ENCODE measurements at places on chromosomes 12 and 14.

DNA sequence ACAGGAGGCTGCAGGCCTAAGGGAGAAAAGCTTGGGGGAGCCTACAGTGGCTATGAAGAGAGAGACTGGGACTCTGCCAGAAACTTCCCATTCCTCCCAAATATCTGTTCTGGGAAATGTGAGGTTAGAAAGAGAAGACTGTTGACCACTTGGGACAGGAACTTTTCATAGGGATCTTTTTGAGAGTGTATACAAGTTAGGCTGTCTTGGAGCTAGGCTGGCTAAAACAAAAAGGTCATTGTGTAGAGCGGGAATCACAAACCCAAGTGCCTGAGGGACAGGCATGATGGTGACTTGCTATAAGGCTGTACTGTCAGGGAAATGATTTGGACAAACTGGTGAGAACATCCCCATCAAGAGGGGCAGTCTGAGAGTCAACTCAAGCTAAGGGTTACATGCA lies 175.1 kb downstream of the GRIP1 start:
- no peak for DNase-seq

DNA sequence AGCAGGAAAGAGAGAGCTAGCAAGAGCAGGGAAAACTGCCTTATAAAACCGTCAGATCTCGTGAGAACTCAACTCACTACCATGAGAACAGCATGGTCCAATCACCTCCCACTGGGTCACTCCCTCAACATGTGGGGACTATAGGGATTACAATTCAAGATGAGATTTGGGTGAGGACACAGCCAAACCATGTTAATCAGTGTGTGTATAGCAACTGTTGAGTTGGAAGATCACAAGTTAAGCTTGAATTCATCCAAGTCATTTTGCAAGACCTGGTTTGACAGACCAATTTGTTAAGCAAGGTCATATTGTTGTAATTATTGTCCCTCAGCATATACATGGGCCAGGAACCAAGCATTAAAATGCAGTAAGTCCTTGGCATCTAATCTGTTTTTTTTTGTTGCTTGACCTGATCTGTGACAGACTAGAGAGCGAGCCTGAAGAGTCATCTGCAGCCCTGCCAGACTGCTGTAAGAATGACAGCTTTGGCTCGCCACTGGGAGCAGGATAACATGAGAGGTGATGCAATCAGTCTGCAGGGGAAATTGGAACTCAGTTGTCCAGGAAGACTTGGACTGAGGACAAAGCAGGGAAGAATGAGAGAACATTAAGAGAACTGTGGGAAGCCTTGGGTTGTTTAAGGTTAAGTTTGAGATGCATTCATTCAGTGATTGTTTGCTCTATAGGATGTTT lies 297.6 kb upstream of the SEL1L start:
- no peak for DNase-seq

- no peak for DNase-seq
Observed at GRCh38 chr14:73784181-73784987, 67.2 kb upstream of the PTGR2 start.

DNA sequence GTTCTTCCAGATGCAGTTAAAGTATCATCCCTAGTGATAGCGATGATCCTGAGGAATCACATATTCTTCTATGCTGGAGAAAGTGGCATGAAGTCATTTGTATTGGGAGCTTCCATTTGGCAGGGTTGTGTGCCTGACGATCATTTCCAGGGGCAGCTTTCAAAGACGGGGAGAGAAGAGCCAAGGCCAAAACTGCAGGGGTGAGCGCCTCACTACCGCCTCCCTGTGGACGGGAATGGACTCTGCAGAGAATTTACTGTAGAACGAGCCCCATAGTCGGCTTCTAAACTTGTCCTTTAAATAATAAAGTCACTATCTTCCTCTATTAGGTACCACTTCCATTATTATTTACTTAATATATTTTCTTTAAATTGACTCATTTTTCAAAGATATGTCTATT lies 555.9 kb upstream of the TMEM132C start:
- no peak for DNase-seq

DNA sequence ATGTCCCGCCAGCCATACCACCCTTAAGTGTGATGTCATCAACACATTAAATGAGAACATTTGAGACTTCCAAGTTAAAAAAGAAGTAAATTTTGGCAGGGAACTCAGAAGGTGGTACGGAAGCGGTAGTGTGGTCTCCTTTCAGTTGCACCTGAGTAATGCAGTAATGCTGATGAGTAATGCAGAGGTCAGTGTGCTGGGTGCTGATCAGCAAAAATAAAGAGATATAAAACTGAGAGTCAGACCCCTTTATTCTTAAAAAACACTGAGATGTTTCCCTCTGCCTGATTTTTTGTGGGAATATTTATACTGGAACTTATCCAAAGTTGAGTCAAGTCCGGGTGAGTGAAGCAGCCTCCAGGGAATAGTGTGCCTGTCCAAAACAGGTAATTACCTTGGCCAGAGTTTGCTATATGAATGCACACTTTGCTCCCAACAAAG lies 370.6 kb upstream of the PRICKLE1 start:
- DNase-seq, result no peak

- DNase-seq, result no peak
Observed at GRCh38 chr14:98195256-98195655, 1076.7 kb downstream of the BCL11B start.

DNA sequence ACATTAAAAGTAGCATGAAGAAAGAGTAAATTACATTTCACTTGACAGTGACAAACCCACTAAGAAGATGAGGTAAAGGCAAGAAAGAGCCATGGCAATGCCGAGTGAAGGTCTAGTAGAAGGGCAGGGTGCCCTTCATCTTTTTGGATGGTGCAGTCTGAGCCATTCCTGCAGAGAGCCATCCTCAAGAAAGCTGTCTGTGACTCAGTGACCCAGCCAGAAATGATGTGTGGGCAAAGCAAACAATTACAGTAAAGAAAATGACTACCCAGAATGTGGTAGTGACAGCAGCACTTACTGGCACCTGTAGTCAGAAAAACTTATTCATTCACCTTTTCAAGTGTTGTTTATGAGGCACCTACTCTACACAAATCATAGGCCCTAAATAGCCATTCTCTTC lies 281.7 kb downstream of the DUSP6 start:
- no peak for DNase-seq

GRCh38 chr12:59494617-59495016 lies 101.2 kb upstream of the SLC16A7 start:
- DNase-seq, result no peak

GRCh38 chr12:32609966-32610365 lies 69.1 kb upstream of the DNM1L start:
- DNase-seq, result no peak

DNA sequence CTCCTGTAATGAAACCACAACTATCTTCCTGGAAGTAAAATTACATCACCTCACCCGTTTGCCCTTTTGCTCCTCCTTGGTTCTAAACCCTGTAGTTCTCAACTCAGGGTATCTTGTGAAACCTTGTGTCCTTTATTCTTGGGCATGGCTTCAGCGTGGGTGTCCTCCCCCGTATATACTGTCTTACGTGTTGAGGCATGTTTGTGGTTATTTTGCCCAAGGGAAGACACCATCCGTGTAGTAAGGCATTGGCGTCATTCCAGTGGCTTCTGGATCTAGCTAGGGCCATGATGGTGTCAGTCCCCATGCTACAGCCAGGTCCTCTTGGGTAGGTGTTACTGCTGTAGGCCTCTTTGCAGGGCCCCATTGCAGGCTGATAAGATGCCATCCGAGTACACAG lies 115.4 kb downstream of the ZFP36L1 start:
- DNase-seq, result no peak

DNA sequence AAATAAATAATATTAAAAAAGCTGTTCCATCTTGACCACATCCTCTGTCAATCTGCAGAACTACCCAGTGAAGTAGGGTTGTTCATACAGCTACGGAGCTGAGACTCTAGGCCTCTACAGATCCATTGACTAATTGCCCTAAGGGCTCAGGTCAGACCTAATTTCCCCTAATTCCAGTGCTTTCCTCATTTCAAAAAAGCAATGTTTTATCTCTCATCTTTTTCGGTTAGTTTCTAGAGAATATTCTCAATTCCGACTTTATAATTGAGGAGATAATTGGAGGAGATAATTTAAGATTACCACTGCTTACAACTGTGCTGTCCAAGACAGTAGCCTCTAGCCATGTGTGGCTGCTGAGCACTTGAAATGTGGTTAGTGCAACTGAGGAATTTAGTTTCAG lies 167.1 kb downstream of the KIF21A start:
- DNase-seq, result no peak

GRCh38 chr12:131422744-131423143 lies 288.1 kb upstream of the SFSWAP start:
- no peak for DNase-seq

DNA sequence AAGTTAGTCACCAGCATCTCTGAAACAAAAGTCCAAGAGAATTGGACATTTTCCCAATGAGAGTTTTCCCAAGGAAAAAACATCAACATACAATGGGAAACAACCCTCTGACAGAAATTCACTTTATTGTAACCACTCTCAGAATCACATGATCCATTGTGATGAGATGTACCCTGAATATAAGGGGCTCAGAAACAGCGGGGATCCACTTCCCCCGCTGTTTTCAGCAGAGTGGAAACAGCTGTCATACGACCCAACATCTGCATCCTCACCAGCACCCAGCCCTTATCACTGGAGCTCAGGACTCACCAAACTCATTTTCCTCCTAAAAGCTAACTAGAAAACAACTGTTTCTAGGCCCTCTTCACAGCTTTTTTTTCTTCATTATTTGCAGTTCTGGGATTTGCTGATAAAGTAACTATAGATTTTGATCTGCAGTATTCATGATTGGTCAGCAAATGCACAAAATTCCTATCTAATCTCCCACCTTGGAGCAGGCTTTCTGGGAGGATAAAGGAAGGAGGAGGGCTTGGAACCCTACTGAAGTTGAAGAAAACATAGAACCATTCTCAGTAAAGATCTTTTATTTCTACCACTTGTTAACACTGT lies 31.3 kb downstream of the CORO1C start:
- DNase-seq, result no peak

All from activated CD4-positive, alpha-beta T cell treated with anti-CD3 and anti-CD28 coated beads for 4 hours (primary cell).